ENCODE measurements at places on chromosomes 7 and 10. TPM values are rescaled to one million over a fixed set of nuclear protein-coding genes. Genes with fewer than 3 reads are reported as not detected.

The CDNF gene
- 0.67 TPM for total RNA-seq

The MEIG1 gene
- total RNA-seq: not detected

The HMX3 gene
- total RNA-seq: not detected

The HPS1 gene
- total RNA-seq: 62.0 TPM

The TRIM74 gene
- total RNA-seq: 0.69 TPM

- H3K27me3 ChIP-seq: peaks cover 4% of the 10 kb centered on the region
- no peaks in the 10 kb centered on the region for H3K36me3 ChIP-seq
- no peak overlapping the region for H3K4me3 ChIP-seq
- DNase-seq: no peak
- H3K4me1 ChIP-seq: peaks cover 2% of the 10 kb centered on the region
Observed at GRCh38 chr10:10786109-10787090, 231.3 kb upstream of the CELF2 start.

DNA sequence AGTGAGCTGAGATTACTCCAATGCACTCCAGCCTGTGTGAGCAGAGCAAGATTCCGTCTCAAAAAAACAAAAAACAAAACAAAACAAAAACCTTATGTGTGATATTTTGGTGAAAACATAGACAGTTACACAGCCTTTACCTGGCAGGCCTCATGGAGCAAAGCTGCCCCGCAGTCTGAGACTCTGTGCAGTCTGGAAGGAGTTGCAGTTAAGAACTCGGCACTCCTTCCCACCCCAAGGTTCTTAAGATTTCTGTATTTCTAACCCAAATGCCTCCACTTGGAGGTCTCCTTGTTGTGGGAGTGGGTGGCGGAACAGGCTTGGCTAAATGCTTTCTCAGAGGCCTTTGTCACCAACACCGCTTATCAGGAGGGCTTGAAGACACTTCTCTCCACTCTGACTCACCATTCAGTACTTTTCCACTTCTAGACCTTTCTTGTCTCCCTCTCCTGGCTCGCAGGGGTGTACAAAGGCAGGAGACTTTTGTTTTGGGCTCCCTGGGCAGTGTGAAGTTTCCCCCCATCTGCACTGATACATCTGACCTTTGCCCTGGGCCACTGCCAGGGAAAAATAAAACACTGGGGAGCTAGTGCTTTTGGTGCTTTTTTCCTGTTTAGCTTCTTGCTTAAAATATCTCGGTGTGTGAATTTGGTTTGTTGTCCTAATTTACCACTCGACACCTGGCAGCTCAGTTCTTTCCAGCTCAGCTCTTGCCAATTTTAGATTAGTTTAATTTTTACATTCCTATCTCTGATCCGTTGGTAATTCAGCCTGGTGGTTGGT, 51.3 kb upstream of the MAGI2 start:
- H3K27me3 ChIP-seq: no peaks in the 10 kb centered on the region
- no peak for DNase-seq
- no peak overlapping the region for H3K4me3 ChIP-seq
- no peaks in the 10 kb centered on the region for H3K36me3 ChIP-seq
- H3K4me1 ChIP-seq: no peaks in the 10 kb centered on the region

- no peaks in the 10 kb centered on the region for H3K4me1 ChIP-seq
- DNase-seq: no peak
- no peak overlapping the region for H3K27ac ChIP-seq
- H3K36me3 ChIP-seq: no peaks in the 10 kb centered on the region
- no peaks in the 10 kb centered on the region for H3K27me3 ChIP-seq
Observed at GRCh38 chr7:90666186-90666585, 70.1 kb downstream of the CDK14 start.

DNA sequence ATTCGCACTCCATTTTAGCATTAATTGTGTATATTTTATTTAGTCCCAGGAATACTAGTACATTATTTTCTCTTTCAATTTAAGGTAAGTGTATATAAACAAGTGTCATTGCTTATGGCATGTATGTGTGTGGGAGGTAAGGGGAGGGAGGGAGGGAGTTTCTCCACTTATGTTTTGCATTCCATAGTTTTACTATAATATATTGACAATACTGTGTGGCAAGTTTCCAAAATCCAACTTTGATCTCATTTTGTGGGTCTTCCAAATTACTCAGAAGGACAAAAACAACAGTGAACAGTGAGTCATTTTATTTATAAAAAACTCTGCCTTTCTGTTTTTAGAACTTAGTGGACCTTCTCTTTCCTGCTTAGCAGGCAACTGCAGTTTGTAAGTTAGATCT, 102.3 kb upstream of the SEMA3E start:
- no peaks in the 10 kb centered on the region for H3K4me1 ChIP-seq
- DNase-seq: no peak
- H3K4me3 ChIP-seq: no peak overlapping the region
- no peaks in the 10 kb centered on the region for H3K36me3 ChIP-seq
- no peaks in the 10 kb centered on the region for H3K27me3 ChIP-seq

DNA sequence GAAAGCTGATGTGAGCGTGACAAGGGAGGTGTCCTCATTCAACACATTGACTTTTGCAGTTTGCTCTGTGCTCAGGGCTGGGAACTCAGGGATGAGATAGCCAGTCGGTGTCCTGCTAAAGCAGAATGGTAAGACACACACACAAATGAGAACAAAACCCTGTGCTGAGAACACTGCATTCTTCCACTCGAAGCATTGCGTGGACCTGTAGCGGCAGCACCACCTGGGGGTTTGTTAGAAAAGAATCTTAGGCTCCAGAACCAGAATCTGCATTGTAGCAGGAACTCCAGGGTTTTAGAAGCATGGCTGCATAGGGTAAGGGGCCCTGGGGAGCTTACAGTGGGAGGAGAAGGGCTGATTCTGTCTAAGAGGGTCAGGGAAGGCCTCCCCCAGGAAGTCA, 21.5 kb upstream of the OGDHL start:
- H3K4me1 ChIP-seq: no peaks in the 10 kb centered on the region
- no peak overlapping the region for H3K27ac ChIP-seq
- peaks cover 5% of the 10 kb centered on the region for H3K27me3 ChIP-seq
- H3K4me3 ChIP-seq: no peak overlapping the region
- H3K36me3 ChIP-seq: no peaks in the 10 kb centered on the region
- no peak for DNase-seq

GRCh38 chr10:29600067-29600466, 34.7 kb downstream of the SVIL start:
- no peaks in the 10 kb centered on the region for H3K36me3 ChIP-seq
- no peak for DNase-seq
- H3K27me3 ChIP-seq: no peaks in the 10 kb centered on the region
- H3K27ac ChIP-seq: no peak overlapping the region

- H3K27ac ChIP-seq: no peak overlapping the region
- H3K27me3 ChIP-seq: no peaks in the 10 kb centered on the region
- H3K4me3 ChIP-seq: no peak overlapping the region
- no peaks in the 10 kb centered on the region for H3K36me3 ChIP-seq
Observed at GRCh38 chr10:129853562-129853903, 110.5 kb downstream of the EBF3 start.

GRCh38 chr10:127966875-127967274, 60.0 kb downstream of the PTPRE start:
- no peaks in the 10 kb centered on the region for H3K36me3 ChIP-seq
- H3K4me3 ChIP-seq: no peak overlapping the region
- H3K4me1 ChIP-seq: peaks cover 2% of the 10 kb centered on the region
- DNase-seq: no peak
- H3K27me3 ChIP-seq: no peaks in the 10 kb centered on the region

DNA sequence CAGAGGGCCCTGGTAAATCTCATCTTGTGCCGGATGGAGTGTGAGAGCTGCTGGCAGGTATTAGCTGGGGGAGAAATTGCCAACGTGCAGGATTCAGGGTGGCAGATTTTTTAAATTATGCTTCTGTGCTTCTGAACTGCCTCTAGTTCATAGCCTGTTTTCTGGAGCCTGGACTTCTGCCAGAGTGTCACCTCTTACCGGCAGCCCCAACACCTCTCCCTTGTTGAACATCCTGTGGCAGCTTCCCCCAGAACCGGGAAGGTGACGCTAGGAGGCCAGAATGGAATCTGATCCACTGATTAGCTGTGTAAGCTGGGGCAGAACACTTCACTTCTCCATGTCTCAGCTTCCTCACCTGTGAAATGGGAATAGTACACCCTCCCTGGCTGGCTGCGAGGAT, 5.1 kb downstream of the VWA2 start:
- H3K4me3 ChIP-seq: no peak overlapping the region
- no peak for DNase-seq
- H3K27me3 ChIP-seq: peaks cover 46% of the 10 kb centered on the region
- no peaks in the 10 kb centered on the region for H3K4me1 ChIP-seq

DNA sequence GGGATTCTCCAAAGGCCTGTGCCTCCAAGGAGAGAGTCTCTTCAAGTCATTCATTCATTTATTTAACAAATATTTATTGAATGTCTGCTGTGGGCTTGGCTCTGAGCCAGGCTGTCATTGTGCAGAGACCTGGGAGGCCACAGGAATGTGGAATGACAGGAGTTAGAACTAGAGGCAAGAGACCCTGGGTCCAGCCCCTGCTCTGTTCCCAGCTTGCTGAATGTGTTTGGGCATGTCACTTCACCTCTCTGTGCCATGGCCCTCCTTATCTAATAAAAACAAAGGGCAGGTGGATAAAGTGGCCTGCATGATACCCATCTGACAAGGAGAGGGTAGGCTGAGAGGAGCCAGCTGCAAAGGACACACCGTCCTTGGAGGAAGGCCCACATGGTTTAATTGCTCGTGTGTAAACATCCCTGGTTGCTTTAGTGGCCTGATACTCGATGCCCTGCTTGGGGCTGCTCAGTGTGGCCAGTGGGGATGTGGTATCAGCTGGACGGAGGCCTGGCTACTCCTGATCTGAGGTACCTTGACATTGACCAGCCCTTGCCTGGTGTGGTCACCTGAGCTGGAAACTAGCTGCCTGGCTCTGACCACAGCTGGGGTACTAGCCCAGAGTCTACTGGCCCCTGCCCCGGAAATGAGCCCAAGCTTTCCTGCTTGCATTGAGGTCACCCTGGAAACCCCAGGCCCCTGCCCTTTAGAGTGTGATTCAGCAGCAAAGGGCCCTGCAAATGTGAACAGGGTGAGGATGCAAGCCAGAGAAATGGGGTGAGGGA, 116.2 kb downstream of the CDH23 start:
- no peak overlapping the region for H3K4me3 ChIP-seq
- DNase-seq: no peak
- no peaks in the 10 kb centered on the region for H3K27me3 ChIP-seq
- no peaks in the 10 kb centered on the region for H3K36me3 ChIP-seq
- H3K4me1 ChIP-seq: no peaks in the 10 kb centered on the region
- no peak overlapping the region for H3K27ac ChIP-seq

GRCh38 chr7:149760538-149760937, 12.8 kb downstream of the ZNF467 start:
- H3K36me3 ChIP-seq: no peaks in the 10 kb centered on the region
- no peak for DNase-seq
- no peaks in the 10 kb centered on the region for H3K4me1 ChIP-seq
- H3K4me3 ChIP-seq: no peak overlapping the region
- H3K27ac ChIP-seq: no peak overlapping the region

- H3K27me3 ChIP-seq: peaks cover 74% of the 10 kb centered on the region
- DNase-seq: no peak
- H3K36me3 ChIP-seq: no peaks in the 10 kb centered on the region
- no peak overlapping the region for H3K27ac ChIP-seq
Observed at GRCh38 chr10:68561865-68562649, 1.9 kb downstream of the TET1 start.

DNA sequence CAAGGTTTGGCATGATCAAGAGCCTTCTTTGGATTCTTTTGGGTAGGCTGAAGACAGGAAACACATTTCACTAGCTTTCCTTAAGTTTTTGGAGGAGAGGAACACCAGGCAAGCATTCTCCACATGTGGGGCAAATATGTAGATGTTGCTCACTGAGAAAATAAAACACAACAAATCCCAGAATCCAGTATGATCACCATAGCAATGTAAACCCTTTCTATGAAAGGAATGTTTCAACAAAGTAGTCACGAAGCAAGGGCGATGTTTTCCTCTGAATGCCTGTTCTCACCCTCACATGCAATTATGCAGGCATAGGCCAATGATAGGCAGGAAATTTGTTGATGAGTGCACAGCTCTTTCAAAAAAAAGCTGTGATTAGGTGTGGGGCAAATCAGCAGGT, 20.5 kb upstream of the CEP41 start:
- H3K27me3 ChIP-seq: peaks cover 2% of the 10 kb centered on the region
- DNase-seq: no peak
- no peak overlapping the region for H3K27ac ChIP-seq
- H3K4me1 ChIP-seq: peaks cover 7% of the 10 kb centered on the region
- H3K4me3 ChIP-seq: no peak overlapping the region

DNA sequence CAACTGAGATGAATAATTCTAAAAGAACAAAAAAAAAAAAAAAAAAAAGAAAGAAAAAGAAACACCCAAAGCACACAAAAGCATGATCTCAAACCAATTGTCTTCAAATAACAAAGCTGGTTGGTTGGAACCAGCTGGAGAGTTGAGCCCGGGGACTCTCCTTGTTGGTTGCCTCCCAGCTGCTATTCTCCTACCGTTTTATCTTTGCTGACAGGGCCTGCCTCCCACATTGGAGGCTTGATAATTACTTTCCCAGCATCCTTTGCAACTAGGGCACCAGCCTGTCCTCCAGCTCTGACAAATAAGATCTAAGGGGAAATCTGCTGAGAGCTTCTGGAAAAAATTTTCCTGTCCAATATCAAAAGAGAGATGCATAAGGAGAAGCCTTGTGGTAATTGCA, 6.8 kb downstream of the PON1 start:
- H3K36me3 ChIP-seq: no peaks in the 10 kb centered on the region
- peaks cover 10% of the 10 kb centered on the region for H3K27me3 ChIP-seq
- H3K4me1 ChIP-seq: no peaks in the 10 kb centered on the region
- no peak for DNase-seq

- no peaks in the 10 kb centered on the region for H3K36me3 ChIP-seq
- no peak for DNase-seq
- H3K27ac ChIP-seq: no peak overlapping the region
- H3K4me1 ChIP-seq: peaks cover 2% of the 10 kb centered on the region
- peaks cover 6% of the 10 kb centered on the region for H3K27me3 ChIP-seq
- H3K4me3 ChIP-seq: no peak overlapping the region
Observed at GRCh38 chr7:101564778-101565211, 64.3 kb downstream of the MYL10 start.

DNA sequence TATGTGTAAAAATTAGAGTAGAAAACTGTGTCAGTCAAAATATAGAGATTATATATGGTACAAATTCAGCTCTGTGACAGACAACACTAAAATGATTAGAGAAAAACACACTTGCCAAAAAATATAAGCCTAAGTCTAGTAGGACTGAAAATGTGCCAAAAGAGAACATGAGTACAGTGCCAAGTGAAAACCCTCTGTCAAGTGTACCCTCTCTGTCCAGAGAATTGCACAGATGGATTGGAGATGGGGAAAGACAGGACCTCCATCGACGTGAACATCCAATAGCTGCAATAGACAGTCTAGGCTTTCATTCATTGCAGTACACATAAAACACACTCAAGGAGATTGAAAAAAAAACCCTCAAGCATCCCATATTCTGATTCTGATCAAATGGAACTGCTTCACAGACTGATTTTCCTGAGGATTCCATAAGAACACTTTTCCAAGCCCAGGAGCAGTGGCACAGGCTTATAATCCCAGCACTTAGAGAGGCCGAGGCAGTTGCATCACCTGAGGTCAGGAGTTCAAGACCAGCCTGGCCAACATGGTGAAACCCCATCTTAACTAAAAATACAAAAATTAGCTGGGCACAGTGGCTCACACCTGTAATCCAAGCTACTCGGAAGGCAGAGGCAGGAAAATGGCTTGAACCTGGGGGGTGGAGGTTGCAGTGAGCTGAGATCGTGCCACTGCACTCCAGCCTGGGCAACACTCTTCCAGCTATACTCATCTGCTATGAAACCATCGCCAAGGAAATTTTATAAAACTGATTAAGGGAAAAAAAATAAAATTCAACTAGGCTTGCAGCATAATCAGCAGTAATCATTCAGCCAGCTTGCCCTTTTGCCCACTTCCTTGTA, 110.0 kb upstream of the TRIM24 start:
- H3K36me3 ChIP-seq: no peaks in the 10 kb centered on the region
- H3K4me3 ChIP-seq: no peak overlapping the region
- no peak overlapping the region for H3K27ac ChIP-seq
- no peaks in the 10 kb centered on the region for H3K4me1 ChIP-seq
- DNase-seq: no peak
- no peaks in the 10 kb centered on the region for H3K27me3 ChIP-seq
